Mammary epithelial cell (primary cell): ENCODE measurements at places on chromosomes 13 and 19.

DNA sequence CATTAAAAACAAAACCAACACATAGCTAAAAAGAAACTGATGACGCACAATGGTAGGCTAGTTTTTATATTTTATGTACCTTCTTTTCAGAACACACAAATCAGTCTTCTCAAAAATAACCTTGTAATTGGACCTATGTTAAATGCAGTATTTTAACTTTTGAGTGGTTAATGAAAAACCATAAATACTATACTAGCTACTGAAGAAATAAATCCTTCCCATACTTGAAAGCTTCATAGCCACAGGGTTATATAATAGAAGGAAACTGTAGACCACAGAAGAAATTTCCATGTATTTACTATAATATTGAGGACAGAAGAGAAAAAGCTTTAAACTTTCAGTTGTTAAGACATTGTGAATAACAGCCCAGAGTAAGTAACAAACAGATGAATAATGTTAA lies 1094.3 kb upstream of the SLC10A2 start:
- no peak for DNase-seq

GRCh38 chr13:89740994-89741685 lies 1606.3 kb upstream of the MIR17HG start:
- no peak for DNase-seq

DNA sequence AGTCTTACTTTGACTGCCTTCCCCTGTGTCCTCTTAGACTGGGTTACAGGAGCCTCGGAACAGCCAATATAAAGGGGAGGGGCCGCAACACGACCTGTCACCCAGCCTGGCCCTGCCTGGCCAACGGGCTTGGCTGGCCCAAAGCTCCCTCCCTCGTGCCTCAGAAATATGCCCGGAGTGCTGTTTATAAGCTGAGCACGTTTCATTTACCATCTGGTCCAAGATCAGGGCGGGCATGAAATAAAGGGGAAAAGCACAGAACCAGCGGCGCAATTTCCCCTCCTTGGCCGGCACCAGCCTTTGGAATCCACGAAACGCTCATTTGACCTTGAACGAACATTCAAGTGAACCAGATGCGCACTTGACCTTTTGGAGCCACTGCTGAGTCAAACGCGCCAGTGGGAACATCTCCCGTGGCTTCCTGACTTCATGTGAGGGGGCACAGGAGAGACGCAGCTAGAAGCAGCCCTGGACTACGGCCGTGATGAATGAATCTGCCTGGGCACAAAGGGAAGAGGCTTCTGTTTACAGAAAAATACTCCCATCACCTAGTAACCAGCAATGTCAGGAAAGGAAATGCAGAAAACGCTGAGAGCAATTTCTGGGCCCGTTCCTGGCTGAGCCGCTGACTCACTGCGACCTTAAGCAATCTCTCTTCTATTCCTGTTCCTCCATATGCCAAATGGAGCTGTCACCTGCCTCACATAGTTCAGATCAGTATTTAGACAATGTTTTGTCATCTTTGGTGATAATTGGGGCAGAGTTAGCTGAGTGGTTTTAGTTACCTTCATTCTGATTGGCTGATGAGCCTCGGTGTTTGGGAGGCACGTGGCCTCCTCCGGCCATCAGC lies 53.3 kb downstream of the RFX2 start:
- DNase-seq = peak; percentile 98

- DNase-seq = peak; percentile 33
Observed at GRCh38 chr13:65932587-65933239, 1297.4 kb downstream of the PCDH9 start.

DNA sequence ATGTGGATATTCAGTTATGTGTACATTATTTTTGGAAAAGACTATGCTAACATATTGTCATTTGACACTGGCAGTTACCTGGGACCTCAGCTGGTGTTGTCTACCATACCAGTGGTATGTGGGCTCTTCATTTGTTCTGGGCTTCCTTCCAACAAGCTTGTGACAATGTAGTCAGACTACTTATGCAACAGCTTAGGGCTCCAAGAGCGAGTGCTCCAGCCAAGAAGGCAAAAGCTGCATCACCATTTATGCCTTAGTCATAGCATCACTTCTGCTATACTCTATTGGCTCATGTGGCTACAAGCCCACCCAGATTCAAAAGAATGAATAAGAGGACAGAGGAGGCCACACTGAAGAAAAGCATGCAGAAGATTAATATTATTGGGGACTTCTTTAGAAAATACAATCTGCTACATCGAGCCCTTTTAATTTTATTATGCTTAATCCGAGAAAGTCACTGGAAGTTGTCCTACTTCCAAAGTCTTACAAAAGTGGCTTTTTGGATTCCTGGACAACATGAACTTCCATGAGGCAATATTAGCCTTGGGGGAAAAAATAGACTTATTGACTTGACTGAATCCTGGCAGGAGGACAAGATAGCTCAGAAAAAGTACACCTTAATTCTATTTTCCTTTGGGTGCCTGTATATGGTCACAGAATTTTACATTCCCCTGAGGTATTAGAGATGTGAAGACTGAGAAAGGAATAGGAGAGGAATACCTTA lies 529.4 kb upstream of the HTR2A start:
- peak; percentile 24 for DNase-seq

GRCh38 chr13:77878190-77878589 lies 40.4 kb downstream of the EDNRB start:
- DNase-seq = no peak

- no peak for DNase-seq
Observed at GRCh38 chr13:89930861-89931260, 1416.6 kb upstream of the MIR17HG start.

GRCh38 chr19:5594521-5594950 lies 26.8 kb upstream of the TINCR start:
- no peak for DNase-seq

DNA sequence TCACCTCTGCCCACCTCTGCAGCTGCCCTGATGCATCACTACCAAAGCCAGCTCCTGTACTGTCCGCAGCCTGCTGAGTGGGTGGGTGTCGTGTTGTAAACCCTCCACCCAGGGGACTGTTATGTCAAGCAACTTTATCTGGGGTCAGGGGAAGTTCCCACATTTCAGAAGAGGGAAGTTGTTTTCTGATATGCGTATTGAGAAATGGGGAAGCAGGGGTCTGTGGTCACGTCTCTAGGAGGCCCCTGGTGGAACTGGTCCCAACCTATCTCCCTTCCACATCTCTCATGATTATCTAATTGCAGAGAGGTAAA lies 31.2 kb downstream of the CLEC17A start:
- DNase-seq = no peak

GRCh38 chr13:26425443-26426358 lies 131.8 kb upstream of the WASF3 start:
- DNase-seq = no peak

DNA sequence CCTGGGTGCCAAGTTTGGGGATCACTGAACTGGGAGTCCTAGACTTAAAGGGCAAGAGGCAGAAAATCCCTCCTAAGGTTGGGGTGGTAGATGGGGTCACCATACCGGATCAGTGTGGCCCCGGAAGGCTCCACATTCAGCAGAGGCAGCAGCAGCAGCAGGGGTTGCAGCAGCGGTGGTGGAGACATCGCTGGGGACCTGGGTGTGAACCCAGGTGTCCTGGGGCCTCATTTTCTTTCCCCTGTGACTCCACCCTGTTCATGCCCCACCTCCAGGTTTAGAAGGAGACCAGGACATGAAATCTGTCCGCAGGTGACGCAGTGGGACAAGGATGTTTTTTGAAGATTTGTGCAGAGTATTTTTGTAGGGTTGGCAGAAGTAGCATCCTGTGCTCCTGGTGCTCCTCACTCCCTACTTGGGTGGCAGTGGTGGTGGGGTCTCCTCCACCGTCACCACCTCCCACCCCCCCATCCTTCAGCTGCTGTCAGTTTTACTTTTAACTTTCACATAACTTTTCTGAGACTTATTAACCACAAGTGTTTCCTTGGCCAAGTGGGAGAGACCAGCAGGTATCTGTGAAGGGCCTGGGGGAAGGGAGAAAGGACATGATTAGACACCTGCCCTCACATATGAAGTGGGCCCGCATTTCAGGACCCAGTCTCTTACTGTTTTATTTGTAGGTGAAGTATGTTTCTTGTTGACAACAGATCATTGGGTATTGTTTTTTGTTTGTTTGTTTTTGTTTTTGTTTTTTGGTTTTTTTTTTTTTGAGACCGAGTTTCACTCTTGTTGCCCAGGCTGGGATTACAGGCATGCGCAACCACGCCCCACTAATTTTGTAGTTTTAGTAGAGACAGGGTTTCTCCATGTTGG lies at the start of gene NAPSA:
Gene NAPSA (minus strand): TSS at position 206 of the 873 bp plus-strand sequence. CDS start 18 bp downstream, at position 188.
- no peak for DNase-seq

- no peak for DNase-seq
Observed at GRCh38 chr13:99013951-99014350, 36.1 kb upstream of the DOCK9 start.

- DNase-seq = no peak
Observed at GRCh38 chr19:7663706-7664105, 5.1 kb upstream of the RETN start.

- DNase-seq = no peak
Observed at GRCh38 chr19:2051773-2052704, 995 bp upstream of the MKNK2 start.

DNA sequence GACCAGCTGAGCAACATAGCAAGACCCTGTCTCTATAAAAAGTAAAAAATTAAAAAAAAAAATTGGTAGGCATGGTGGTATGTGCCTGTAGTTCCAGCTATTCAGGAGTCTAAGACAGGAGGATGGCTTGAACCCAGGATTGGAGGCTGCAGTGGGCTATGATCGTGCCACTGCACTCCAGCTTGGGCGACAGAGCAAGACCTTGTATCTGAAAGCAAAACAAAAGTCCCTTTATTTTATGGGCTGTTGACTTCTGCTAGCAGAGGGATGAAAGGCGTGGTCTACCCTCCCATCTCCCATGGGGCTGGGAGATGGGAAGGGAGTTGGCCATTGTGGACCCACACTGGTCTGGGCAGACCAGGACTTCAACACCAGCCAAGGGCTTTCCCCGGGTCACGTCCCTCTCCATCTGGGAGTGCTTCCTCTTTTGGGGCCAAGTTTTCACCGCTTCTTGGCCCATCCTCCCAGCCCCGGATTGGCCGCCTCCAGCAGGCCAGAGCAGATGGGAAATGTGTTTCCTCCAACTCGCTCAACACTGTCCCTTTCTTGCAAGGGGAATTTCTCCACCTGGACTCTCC lies 2.2 kb upstream of the TNFSF9 start:
- no peak for DNase-seq

GRCh38 chr19:10604460-10604980 lies 17.4 kb upstream of the AP1M2 start:
- DNase-seq = no peak

GRCh38 chr13:27842571-27842970 lies 50.3 kb downstream of the GSX1 start:
- no peak for DNase-seq

GRCh38 chr19:12788682-12789097 lies 2.6 kb upstream of the JUNB start:
- DNase-seq = peak; percentile 78

DNA sequence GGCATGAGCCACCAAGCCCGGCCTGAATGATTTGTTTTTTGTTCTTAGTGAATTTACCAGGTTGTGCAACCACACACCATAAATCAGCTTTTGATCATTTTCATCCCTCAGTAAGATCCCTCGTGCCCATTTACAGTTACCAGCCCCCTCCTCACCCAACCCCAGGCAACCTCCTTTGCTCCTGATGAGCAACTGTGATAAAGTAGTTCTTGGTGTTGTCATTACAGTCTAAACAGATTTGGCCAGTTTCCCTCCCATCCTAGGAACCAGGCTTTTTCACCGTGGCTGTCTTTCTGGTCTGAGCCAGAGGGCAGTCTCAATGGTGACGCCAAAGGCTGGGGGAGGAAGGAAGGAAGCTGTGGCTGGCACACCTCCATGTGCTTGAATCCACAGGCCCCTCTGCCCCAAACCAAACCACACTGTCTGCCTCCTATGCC lies 61.2 kb upstream of the WDFY2 start:
- DNase-seq = peak; percentile 77

DNA sequence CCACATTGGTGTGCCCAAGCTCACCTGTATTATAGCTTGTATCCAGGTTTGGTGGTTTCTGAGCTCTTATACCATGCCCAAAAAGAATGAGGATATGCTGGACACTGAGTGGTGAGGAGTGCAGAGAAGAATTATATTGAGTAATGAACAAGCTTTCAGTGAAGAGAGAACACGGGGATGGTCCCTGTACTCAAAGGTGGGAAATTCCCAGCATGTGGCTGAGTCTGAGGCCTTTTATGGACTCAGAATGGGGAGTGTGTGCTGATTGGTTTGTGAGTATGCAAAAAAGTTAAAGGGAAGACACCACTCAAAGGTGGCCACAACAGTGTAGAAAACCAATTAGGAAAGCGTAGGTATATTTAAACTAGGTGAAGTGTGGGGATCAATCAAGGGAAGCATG lies 191.2 kb upstream of the SLITRK6 start:
- DNase-seq = no peak

DNA sequence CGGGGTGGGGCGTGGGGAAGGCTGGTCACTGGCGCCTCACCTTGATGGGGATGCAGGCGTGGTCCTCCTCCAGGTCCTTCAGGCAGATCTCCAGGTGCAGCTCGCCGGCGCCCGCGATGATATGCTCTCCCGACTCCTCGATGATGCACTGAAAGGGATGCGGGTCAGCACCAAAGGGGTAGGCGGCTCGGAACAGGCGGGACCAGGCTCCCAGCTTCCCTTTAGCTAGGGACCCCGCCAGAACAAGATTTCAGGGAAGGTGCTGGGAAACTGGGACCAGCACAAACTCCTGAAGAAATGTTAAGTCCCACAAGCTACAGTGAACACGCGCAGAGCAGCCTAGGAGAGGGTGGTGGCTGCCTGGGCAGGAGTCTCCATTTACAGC lies 6.0 kb downstream of the EEF2 start:
- no peak for DNase-seq

DNA sequence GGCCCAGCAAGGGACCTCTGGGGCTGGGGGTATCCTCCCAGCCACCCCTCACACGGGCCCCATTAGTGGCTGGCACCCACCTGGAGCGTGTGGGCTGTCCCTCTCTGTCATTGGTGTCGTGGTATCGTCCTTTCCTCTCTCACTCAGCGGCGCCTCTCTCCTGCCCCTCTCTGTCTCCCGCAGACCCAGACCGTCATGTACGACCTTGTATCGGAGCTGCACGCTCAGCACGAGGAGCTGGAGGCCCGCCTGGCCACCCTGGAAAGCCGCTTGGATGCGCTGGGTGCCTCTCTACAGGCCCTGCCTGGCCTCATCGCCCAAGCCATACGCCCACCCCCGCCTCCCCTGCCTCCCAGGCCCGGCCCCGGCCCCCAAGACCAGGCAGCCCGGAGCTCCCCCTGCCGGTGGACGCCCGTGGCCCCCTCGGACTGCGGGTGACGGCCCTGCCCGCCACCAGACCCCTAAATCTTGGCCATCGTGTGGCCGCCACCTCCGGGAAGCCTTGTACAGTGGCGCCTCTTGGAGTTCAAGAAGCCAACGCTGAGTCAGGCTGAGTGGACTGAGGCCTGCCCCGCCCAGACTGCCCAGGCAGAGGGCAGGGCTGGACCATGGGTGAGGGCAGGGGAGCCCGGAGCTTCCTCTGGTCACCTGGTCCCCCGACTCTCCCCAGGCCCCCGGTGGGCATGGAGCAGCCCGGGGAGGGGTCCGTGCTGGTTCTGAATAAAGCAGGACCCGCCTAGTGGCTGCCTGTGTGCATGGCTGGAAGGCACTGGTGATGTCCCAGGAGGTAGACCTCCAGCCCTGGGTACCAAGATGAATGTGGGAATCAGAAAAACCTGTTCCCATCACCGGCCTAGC lies 9.8 kb upstream of the ARRDC2 start:
- no peak for DNase-seq
